ENCODE measurements at places on chromosomes 7 and 10. TPM values are rescaled to one million over a fixed set of nuclear protein-coding genes. Genes with fewer than 3 reads are reported as not detected.

TMEM60 gene
- total RNA-seq, result 23.6 TPM

ZNF92 gene
- 16.2 TPM for total RNA-seq

SPAM1 gene
- total RNA-seq, result not detected

DNA sequence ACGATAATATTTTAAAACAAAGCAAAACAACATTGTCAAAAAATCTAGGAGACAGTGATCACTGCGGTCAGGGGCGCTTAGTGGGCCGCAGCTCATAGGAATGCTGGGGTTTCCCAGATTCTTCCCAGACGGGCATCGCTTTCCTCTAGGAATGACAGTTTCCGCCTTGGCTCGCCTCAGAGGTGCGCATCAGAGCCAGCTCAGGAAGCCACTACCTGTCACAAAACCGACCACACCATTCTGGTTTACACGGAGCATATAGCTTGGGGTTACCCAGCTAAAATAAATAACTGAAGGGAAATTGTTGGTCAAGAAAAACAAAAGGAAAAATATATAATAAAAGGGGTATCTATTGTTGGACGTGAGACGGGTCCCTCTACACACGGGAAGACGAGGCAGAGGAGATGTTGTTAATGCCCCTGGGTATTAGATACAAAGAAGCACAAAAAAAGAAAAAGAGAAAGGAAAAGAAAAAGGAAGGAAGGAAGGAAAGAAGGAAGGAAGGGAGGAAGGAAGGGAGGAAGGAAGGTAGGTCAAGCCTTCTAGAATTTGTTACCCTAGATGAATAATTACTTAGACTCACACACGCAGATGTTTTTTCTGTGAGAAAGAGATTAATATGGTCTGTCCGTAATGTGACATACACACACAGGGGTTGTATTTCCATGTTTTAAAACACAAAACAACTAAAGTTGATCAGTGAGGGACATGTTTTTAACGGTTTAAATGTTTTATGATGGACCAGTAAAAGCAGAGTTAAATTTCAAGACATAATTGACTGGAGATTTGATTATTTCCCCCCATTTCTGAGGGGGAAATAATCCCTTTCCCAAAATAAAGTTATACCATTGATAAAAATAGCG, 292.4 kb upstream of the NFE2L3 start:
- DNase-seq, result no peak
- no peaks in the 10 kb centered on the region for H3K36me3 ChIP-seq
- peaks cover 2% of the 10 kb centered on the region for H3K4me1 ChIP-seq
- no peaks in the 10 kb centered on the region for H3K27me3 ChIP-seq
- H3K4me3 ChIP-seq, result no peak overlapping the region
- no peak overlapping the region for H3K27ac ChIP-seq

DNA sequence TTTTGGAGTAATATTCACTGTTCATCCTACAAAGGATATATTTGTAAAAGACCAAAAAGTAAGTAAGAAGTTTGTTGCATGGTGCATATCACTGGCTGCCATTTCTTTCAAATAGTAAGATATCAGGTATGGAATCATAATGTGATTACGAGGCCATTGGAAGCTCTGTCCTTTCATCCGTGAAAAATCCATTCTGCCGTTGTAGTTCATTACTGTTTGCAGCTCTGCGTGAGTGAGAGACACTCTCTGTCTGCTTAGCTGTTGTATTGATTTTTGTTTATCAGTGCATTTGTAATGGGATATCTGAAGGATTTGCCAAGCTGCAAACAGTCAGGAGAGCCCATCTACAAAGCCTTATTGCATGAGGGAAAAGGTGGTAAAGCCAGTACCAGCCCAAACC, 44.1 kb upstream of the SLC39A12 start:
- H3K4me3 ChIP-seq, result no peak overlapping the region
- H3K36me3 ChIP-seq, result no peaks in the 10 kb centered on the region
- DNase-seq, result no peak

- no peaks in the 10 kb centered on the region for H3K4me1 ChIP-seq
- H3K27me3 ChIP-seq, result no peaks in the 10 kb centered on the region
- H3K27ac ChIP-seq, result no peak overlapping the region
- no peaks in the 10 kb centered on the region for H3K36me3 ChIP-seq
Observed at GRCh38 chr7:85600395-85600794, 413.5 kb upstream of the SEMA3D start.

GRCh38 chr7:2523941-2524807, 4.6 kb downstream of the LFNG start:
- H3K27me3 ChIP-seq, result peaks cover 14% of the 10 kb centered on the region
- no peak overlapping the region for H3K27ac ChIP-seq
- H3K4me1 ChIP-seq, result peaks cover 15% of the 10 kb centered on the region
- no peak overlapping the region for H3K4me3 ChIP-seq
- DNase-seq, result peak; percentile 57

GRCh38 chr7:42639930-42640329, 271.9 kb downstream of the C7orf25 start:
- H3K27me3 ChIP-seq, result no peaks in the 10 kb centered on the region
- no peaks in the 10 kb centered on the region for H3K4me1 ChIP-seq
- DNase-seq, result no peak

- no peaks in the 10 kb centered on the region for H3K27me3 ChIP-seq
- DNase-seq, result no peak
- no peak overlapping the region for H3K27ac ChIP-seq
- no peaks in the 10 kb centered on the region for H3K4me1 ChIP-seq
- H3K4me3 ChIP-seq, result no peak overlapping the region
Observed at GRCh38 chr7:113431406-113431805, 313.1 kb upstream of the SMIM30 start.

Measured in K562 (cell line).